H1 (cell line): ENCODE measurements at places on chromosomes 6 and 20. TPM values are rescaled to one million over a fixed set of nuclear protein-coding genes. Genes with fewer than 3 reads are reported as not detected.
A peak's percentile ranks its signal among the peaks of the same experiment; 100 is the strongest.

- H3K4me1 ChIP-seq, result no peaks in the 10 kb centered on the region
- no peak overlapping the region for H3K4me3 ChIP-seq
- no peak overlapping the region for H3K27ac ChIP-seq
- no peak for DNase-seq
- no peaks in the 10 kb centered on the region for H3K27me3 ChIP-seq
These were observed 1088.2 kb upstream of the CITED2 start for GRCh38 chr6:140462453-140463311.

LY6G5C gene
- 1.1 and 1.2 TPM in 2 replicates for total RNA-seq

- no peaks in the 10 kb centered on the region for H3K36me3 ChIP-seq
- H3K4me3 ChIP-seq, result peak overlapping the region; percentile 32
- H3K27me3 ChIP-seq, result peaks cover 20% of the 10 kb centered on the region
- peak; percentile 57 for DNase-seq
- peaks cover 19% of the 10 kb centered on the region for H3K4me1 ChIP-seq
- no peak overlapping the region for H3K27ac ChIP-seq
These were observed 240.9 kb downstream of the PHACTR1 start for GRCh38 chr6:12957321-12958051.

PTCRA gene
- total RNA-seq, result not detected in 2 replicates

GRCh38 chr6:15320693-15321092, 74.8 kb downstream of the JARID2 start:
- H3K27ac ChIP-seq, result no peak overlapping the region
- no peaks in the 10 kb centered on the region for H3K27me3 ChIP-seq
- DNase-seq, result no peak
- no peaks in the 10 kb centered on the region for H3K36me3 ChIP-seq

GRCh38 chr6:110674096-110674495, 141.2 kb downstream of the CDK19 start:
- H3K4me3 ChIP-seq, result no peak overlapping the region
- H3K27ac ChIP-seq, result no peak overlapping the region
- no peaks in the 10 kb centered on the region for H3K27me3 ChIP-seq
- DNase-seq, result no peak

SAPCD1 gene
- total RNA-seq, result 3.4 and 5.9 TPM in 2 replicates

DNA sequence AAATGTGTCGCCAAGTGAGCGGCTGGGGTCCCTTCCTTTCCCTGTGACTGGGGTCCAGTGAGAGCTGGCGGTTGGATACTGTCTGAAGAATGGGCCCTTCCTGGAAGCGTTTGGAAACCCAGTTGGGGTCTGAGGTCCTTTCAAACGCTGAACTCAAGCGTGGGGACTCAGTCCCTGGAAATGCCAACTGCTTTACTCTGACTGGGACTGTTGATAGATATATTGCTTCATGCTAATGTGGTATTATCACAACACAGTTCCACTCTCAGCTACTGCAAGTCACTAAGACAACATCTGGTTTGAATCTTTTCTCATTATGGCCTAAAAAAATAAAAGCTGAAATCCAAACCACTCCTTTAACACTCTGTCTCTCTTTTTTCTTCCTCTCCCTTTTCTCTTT, 23.7 kb upstream of the PSMF1 start:
- DNase-seq, result no peak
- no peak overlapping the region for H3K27ac ChIP-seq
- no peaks in the 10 kb centered on the region for H3K4me1 ChIP-seq

OGFRL1 gene
- 8.5 and 9.0 TPM in 2 replicates for total RNA-seq

DNA sequence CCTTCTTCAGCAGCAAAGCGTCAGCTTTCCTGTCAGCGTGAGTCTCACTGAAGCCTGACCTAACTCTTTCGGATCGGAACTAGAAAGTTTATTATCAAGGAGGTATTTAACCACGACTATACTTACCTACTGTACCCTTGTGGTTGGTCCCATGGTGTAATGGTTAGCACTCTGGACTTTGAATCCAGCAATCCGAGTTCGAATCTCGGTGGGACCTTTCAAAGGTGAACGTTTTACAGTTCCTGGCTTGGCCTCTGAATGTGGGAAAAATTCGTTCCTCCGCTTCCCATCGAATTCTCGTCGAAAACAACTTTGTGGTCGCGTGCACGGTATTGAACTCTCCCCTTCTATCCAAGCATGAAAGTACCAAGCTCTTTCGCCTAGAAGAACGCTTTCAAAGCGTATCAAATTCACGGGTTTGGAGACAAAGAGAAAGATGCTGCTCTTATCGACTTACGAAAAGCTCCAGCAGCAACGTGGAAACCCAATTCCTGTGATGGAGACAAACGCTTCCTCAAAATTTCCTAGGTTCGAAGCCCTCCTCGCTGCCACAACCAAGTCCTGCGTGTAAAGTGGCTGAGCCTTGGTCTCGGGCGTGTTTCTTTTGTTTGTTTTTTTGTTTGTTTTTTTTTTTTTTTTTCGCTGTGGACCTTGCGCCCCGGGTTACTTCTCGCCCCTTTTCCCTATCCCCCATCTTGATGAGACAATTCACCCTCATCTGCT, 63.7 kb downstream of the GPX5 start:
- DNase-seq, result peak; percentile 90
- no peaks in the 10 kb centered on the region for H3K36me3 ChIP-seq
- H3K4me1 ChIP-seq, result peaks cover 3% of the 10 kb centered on the region; the same call in 1 of the 2 replicates
- peaks cover 2% of the 10 kb centered on the region; the same call in 1 of the 2 replicates for H3K27me3 ChIP-seq
- H3K4me3 ChIP-seq, result peak overlapping the region; percentile 77

LAMA2 gene
- 3.6 and 3.8 TPM in 2 replicates for total RNA-seq

DNA sequence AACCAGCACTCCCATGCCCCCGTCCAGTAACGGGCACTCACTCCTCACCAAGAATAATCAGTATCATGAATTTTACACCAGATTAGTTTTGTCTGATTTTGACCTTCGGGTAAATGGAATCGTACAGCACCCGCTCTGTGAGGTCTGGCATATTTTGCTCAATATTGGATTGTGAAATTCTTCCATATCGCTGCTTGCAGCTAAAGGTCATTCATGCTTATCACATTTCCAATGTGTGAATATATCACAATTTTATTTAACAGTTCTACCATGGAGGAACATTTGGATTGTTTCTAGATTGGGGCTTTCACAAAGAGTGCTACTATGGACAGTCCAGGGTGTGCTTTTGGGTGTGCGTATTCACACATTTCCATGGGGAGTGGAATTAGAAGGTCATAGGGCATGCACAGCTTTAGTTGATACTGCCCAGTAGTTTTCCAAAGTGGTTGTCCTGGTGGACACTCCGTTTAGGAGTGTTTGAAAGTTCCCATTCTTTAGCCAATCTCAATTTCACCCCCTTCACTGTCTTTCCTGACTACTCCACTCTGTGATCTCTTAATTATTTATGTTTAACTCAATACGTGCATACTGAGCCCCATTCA, 86.6 kb downstream of the ISM1 start:
- H3K4me1 ChIP-seq, result no peaks in the 10 kb centered on the region
- no peak overlapping the region for H3K27ac ChIP-seq
- H3K36me3 ChIP-seq, result no peaks in the 10 kb centered on the region
- H3K27me3 ChIP-seq, result no peaks in the 10 kb centered on the region
- H3K4me3 ChIP-seq, result no peak overlapping the region

DNA sequence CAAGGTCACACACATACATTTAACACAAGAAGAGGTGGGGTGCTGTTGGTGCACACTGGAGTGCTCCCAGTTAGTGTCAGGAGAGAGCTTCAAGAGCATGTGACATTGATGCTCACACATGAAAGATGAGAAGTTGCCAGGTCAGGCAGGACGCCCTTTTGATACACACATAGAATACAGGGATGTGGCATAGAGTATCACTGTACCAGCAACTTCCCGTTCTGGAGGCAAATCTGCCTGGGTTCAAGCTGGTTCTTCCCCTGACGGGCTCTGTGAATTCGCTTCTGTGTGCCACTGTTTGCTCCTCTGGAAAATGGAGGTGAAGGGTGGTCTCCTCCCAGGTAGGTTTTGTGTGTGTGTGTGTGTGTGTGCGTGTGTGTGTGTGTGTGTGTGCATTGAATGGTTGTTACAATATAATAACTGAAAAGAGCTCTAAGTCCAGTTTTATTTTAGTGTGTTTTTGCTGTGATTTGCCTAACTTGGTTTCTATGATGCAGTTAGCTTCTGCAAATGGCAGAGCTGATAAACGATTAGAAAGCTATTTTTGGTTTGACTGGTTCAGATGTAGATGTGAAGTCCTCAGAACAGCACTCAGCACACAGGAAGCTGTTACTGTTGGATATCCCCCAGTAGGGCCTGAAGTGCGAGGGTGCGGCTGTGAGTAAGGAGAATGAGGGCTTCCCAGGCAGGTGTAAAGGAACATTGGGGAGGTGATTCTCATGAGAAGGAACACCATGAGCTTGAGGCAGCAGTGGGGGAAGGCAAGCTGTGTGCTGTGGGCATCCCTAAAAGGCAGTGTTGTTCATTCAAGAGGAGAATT, 53.4 kb downstream of the HIVEP1 start:
- no peak overlapping the region for H3K4me3 ChIP-seq
- H3K36me3 ChIP-seq, result no peaks in the 10 kb centered on the region; the same call in 1 of the 2 replicates
- H3K4me1 ChIP-seq, result peaks cover 4% of the 10 kb centered on the region; the same call in 1 of the 2 replicates
- H3K27ac ChIP-seq, result no peak overlapping the region

GGTLC1 gene
- total RNA-seq, result not detected in 2 replicates

NR2E1 gene
- not detected in 2 replicates for total RNA-seq

TCP11 gene
- not detected in 2 replicates for total RNA-seq

DNA sequence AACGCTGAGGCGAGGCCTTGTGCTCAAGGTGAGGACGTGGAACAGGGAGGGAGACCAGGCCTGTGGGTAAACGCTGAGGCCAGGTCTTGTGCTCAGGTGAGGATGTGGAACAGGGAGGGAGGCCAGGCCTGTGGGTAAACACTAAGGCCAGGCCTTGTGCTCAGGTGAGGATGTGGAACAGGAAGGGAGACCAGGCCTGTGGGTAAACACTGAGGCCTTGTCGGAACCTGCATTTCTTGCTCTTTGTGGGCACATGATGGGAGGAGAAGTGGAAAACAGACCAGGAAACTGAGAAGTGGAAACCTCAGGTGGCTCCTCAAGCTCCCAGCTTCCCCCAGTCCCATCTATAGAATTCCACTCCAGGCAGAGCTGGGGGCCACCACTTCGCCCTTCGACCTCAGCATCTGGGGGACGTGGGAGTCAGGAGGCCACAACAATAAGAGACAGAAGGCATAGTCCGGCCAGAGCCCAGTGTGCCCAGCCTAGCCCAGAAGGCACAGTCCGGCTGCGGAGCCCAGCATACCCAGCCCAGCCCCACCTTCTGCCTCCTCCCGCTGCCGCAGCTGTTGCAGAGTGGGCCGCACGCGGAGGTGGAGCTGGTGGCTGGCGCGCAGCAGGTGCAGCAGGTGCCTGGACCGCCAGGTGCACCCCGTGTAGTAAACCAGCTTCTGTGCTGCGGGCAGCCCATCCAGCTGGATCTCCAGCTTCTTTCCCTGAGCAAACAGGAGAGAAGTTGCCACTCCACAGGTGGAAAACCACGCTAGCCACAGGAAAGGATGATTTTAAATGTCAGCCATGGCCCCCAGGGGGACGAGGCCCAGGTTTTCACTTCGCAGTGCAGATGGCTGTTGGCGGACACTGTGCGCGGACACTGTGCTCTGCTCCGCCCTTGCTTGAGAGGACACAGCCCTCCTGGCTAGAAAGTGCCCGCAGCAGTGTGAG, 17.5 kb downstream of the FRMD1 start:
- no peaks in the 10 kb centered on the region for H3K27me3 ChIP-seq
- H3K4me1 ChIP-seq, result no peaks in the 10 kb centered on the region
- no peak for DNase-seq
- no peak overlapping the region; the same call in 1 of the 2 replicates for H3K27ac ChIP-seq
- no peaks in the 10 kb centered on the region for H3K36me3 ChIP-seq
- no peak overlapping the region for H3K4me3 ChIP-seq

TDRD6 gene
- total RNA-seq, result 0.19 TPM in 1 of 2 replicates, not detected in the other

PCK1 gene
- not detected in 2 replicates for total RNA-seq

DNA sequence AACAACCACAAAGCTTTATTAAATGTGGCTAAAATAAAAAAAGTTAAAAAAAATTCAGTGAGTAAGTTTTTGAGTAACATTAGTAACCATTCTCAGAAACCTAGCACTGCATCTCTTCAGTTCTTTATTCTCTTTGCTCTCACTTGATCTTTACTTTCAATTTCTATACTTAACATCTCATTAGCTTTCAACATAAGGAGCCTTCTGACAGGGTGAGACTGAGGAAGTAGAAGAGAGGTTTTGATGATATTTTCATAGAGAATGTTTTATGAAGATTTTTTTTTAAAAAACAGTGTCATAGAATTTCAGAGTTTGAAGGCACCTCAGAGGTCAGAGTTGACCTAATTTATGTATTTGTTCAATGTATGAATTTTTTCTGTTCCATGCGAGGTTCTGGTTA, 60.8 kb downstream of the FAM83B start:
- DNase-seq, result no peak
- no peaks in the 10 kb centered on the region for H3K36me3 ChIP-seq
- H3K4me3 ChIP-seq, result no peak overlapping the region
- H3K27ac ChIP-seq, result no peak overlapping the region

DNA sequence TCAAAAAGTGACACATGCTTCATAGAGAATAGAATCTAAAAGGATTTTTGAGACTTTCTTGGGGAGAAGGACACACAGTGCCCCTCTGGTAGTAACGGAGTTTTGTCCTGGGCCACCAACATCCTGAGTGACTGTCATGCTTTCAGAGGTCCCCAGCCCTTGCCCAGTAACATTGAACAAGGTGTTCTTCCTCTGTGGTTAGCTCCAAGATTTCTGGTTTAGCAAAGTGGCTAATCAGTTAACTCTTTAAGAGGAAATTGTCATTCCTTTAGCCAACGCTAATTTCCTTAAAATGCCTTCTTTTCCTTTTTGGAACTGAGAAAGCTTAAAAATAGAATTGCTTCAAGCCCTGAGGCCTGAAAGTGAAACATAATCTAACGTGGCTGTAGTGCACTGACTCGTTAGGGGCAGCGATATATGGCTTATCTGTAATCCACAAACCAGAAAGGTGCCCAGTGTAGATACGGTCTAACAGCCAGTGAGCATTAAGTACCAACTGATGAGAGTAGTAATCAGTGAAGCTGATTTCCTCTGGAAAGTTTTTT, 7.8 kb downstream of the E2F3 start:
- H3K27ac ChIP-seq, result no peak overlapping the region
- no peak for DNase-seq
- H3K4me3 ChIP-seq, result no peak overlapping the region
- H3K36me3 ChIP-seq, result peaks cover 4% of the 10 kb centered on the region; the same call in 1 of the 2 replicates
- no peaks in the 10 kb centered on the region for H3K27me3 ChIP-seq
